ENCODE measurements at places on chromosomes 5 and 9.

DNA sequence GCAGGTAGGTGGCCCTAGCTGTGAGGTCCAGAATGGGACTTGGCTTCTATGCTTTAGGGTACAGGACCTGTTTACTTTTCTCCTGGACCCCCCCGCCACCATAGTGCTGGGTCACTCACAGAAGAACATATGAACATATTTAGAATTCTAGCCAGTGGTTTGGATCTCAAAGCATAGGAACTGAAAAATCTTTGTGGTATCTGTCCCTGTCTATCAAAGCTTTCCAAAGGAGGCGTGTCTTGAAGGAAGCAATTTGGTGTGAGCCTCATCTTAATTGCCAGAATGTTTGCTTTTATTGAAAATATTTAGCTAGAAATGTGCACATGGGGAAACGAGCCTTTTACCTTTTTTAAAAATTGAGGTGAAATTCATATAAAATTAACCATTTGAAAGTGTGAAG, 6.2 kb downstream of the PHF2 start:
- no peak for DNase-seq

DNA sequence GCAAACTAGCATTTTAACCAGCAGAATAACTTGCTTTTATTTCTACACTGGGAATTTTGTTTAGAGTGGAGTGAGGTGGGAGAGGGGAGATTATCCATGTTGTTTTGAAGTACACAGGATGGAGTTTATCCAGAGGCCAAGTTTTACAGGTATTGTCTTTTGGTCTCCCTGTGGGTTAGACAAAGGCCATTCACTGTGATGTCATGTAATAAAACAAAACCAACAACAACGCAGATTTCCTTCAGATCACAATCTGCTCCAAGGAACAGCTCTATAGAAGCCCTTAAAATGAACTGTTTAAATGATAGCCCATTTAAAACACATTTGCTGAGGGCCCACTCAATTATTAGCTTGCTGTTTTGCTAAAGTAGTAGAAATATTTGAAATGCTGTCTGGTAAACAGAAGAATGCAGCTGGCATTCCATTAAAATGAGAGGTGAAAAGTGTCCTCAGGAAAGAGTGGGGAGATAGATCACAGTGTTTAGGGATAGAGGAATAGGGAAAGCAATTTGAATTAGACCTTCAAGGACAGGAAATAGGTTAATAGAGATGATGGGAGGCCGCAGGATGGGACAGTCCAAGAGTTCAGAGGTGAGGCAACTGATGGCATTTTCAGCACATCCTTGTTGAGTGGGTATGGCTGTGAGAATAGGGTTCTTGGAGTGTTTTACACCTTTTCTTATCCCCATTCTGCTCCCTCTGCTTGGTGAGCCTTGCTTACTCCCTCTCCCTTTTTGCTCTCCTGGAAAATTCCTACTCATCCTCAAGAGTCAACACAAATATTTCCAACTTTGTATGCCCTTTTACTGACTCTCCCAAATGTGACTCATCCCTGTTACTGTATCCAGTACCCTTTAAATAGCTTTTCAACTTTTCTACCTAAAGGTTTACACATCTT, 140.1 kb upstream of the NR3C1 start:
- DNase-seq, result no peak

DNA sequence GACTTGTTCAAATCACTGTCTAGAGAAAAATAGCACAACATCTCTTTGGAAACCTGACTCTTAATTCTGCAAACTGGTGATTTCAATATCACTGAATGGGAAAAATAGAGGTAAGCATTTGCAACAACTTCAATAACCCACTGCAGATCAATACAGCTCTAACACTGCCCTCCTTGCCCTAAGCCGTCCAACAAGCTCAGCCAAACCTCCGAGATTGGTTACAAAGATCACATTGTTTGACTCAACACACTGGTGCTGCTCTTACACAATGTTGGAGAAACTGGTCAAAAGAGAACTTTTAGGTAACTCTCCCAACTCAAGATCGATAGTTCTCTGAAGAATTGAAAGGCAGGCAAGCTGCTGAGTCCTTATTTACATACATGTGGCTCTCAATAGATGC, 150.4 kb downstream of the SPOCK1 start:
- DNase-seq, result no peak

- no peak for DNase-seq
Observed at GRCh38 chr9:19550009-19550408, 141.2 kb downstream of the ACER2 start.

GRCh38 chr9:34809504-34810186, 99.7 kb upstream of the CCL21 start:
- DNase-seq, result no peak

- peak; percentile 50 for DNase-seq
Observed at GRCh38 chr5:154395407-154396106, 50.2 kb upstream of the SAP30L start.

GRCh38 chr9:119298076-119298853, 71.0 kb downstream of the BRINP1 start:
- DNase-seq, result peak; percentile 12

DNA sequence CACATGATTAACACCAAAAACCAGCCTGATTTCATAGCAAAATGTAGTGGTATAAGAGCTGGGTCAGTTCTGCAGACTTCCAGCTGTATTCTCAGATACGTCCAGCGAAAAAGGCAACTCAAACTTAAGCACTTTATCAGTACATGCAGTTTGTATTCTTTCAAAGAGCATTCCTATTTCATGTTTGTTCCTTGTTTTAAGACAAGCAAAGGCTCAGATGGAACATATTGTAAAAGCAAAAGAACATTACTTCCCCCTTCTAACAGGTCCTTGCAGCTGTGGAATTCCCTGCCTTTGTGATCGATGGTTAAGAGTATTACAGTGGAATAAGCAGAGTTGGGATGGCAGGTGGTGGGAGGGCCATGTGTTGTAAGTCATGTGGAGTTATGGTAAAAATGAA, 86.3 kb upstream of the GRHPR start:
- DNase-seq, result peak; percentile 32

GRCh38 chr5:57777174-57777581, 294.6 kb upstream of the ACTBL2 start:
- DNase-seq, result no peak

DNA sequence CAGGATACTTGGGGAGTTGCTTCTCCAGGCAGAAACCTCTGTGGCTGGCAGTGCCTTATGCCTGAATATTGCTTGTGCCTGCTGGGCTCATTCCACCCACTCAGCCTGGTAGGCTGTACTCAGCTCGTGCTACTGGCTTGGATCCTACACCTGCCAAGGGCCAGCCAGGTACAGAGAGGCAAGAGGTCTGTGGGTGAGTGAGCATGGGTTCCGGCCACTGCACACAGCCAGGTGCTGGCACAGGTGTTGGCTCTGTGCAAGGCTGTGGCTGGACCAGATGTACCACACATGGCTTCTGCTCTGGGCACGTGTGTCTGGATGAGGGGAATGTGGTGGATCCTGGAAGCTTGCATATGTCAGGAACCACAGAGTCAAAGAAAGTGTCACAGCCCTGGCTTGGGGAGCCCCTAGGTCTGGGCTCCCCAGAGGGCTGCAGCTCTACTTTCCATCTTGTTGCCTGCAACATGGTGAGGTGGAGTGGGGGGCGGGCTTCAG, 76.7 kb upstream of the C6 start:
- DNase-seq, result no peak

GRCh38 chr9:126338945-126339344, 12.3 kb downstream of the MVB12B start:
- no peak for DNase-seq

- DNase-seq, result no peak
Observed at GRCh38 chr9:121529237-121529987, 29.8 kb upstream of the GGTA1 start.

DNA sequence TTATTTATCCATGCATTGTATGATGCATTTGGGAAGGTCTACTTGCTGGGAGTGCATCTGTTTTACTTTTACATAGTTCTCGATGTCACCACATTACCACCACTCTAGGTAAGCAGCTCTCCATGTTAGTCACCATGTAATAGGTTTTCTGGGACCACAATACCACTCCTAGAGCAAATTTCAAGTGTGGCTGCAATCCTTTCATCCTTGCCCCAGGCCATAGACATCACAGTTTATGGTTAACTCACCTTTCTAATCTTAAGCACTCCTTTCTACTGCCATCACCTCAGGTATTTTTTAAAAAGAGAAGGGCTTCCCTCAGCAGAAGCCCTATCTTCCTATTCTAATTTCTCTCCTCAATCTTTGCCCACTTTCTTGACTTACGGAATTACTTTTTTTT, 354.1 kb downstream of the PLK2 start:
- no peak for DNase-seq

DNA sequence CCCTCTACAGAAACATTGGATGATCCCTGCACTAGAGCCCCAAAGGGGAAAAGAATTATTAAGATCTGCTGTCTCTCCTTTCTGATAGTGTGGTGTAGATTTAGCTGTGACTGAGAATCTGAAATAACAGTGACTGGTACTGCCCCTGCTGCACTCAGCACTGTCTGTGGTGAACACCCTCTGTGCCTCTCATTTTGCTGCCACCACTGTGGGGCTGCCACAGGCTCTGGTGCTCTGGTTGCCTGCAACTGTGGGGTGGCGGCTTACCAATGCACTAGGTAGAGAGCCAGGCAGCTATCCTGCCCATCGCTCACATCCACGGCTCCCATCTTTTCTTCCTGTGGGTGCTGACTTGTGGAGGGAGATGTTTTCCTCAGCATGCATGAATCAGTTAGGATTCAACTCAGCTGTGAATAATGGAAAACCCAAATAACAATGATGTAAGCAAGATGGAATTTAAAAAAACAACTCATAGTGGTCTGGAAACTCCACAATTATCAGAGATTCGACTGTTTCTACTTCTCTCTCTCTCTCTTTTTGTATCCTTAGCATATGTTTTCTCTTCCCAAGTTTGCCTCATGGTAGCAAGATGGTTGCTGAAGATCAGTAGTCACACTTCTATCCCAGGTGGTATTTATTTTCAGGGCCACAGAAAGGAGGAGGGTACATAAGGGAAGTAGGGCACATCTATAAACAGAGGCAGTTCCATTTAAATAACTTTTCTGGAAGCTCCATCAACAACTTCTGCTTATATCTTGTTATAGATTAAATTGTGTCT, 99.8 kb upstream of the DAP start:
- no peak for DNase-seq

- no peak for DNase-seq
Observed at GRCh38 chr5:537621-538071, 13.4 kb upstream of the SLC9A3 start.

- no peak for DNase-seq
Observed at GRCh38 chr5:82054004-82054710, 82.3 kb downstream of the ATG10 start.

- DNase-seq, result no peak
Observed at GRCh38 chr9:69058101-69058500, 22.5 kb downstream of the FXN start.

GRCh38 chr9:31588756-31589155, 795.7 kb upstream of the ACO1 start:
- no peak for DNase-seq

- no peak for DNase-seq
Observed at GRCh38 chr5:96855031-96855872, 21.0 kb upstream of the ERAP2 start.

Data from B cell (primary cell).